Activated T-helper 1 cell treated with anti-CD3 and anti-CD28 coated beads, Interleukin-2, amount 50 U/mL, for 16 hours (primary cell): ENCODE measurements at places on chromosomes 11 and 22.

DNA sequence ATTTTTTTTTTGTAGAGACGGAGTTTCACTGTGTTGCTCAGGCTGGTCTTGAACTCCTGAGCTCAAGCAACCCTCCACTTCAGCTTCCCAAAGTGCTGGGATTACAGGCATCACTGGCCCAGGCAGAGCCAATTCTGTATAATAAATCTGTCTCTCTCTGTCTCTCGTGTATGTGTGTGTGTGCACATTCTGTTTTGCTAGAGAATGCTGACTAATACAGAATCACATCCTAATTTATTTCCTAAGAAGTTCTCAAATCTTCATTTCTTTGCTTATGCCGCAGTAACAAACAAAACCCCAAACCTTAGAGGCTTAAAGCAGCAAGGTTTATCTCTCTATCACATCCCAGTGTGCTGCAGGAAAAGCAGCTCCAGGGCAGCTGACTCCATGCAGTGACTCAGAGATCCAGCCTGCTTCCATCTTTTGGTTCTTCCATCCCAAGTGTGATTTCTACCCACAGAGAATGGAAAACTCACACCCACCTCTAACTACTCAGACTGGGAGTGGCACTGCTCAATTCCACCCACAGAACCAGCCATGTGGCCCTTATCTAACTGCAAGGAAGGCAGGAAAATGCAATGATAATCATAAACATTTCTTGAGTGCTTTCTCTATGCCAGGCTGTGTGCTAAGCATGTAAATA, 35.1 kb upstream of the LRRC10B start:
- DNase-seq, result no peak

DNA sequence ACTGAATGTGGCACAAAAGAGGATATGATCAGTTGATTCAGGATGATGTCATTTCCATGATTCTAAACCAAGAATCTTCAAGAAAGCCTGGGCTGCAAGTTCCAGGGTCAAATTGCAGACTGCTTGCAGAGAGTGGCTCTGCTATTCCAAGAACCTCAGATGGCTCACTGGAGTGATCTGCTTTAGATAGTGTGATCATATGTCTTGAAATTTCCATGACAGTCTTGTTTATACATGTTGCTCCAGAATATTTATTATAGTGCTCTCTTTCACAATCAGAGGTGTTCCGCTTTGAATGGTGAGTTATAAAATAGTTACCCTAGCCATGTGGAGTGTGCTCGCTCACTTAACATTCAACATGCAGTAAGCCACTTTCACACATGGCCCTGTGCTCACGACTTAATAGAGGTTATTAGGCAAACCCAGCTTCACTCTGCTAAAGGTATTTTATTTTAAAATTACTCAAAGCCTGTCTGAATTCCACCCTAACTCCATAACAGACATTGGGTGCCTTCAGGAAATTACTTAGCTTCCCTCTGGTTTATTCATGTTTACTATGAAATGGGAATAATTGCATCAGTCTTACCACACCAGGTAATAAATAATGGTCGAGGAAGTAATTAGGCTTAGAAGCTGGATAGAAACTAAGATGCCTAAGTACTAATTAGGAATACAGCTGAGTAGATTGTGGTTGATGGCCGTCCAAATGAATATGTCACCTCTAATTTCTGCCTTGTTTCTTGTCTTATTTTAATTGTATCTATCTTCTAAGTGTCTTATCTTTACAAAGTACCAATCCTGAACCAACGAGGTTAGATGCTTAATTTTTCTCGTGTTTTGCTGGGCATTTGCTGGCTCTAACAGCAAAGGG, 187.9 kb downstream of the ETS1 start:
- DNase-seq, result no peak

GRCh38 chr11:69730500-69730899, 26.7 kb upstream of the FGF19 start:
- DNase-seq, result no peak

GRCh38 chr22:17083255-17083654, 1.5 kb upstream of the IL17RA start:
- no peak for DNase-seq

- DNase-seq, result no peak
Observed at GRCh38 chr11:28566339-28567089, 458.3 kb downstream of the METTL15 start.

- DNase-seq, result no peak
Observed at GRCh38 chr11:132220474-132220873, 850.1 kb downstream of the NTM start.

GRCh38 chr11:1500466-1501420, 14.2 kb upstream of the MOB2 start:
- no peak for DNase-seq

- no peak for DNase-seq
Observed at GRCh38 chr11:108346451-108346850, 120.9 kb downstream of the C11orf65 start.
